ENCODE measurements at places on chromosomes 6 and 20.

DNA sequence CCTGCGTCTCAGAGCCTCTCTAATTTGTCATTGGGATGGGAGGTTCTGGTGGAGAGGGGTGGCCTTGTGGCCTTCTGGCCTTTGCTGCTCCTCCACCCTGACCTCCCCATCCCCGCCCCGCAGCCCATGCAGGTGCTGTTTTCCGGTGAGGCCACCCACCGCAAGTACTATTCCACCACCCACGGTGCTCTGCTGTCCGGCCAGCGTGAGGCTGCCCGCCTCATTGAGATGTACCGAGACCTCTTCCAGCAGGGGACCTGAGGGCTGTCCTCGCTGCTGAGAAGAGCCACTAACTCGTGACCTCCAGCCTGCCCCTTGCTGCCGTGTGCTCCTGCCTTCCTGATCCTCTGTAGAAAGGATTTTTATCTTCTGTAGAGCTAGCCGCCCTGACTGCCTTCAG is 171.8 kb upstream of the RNF24 start:
- DNase-seq: no peak

- no peak for DNase-seq
These were observed 631.6 kb downstream of the HDGFL1 start for GRCh38 chr6:23200946-23201345.

DNA sequence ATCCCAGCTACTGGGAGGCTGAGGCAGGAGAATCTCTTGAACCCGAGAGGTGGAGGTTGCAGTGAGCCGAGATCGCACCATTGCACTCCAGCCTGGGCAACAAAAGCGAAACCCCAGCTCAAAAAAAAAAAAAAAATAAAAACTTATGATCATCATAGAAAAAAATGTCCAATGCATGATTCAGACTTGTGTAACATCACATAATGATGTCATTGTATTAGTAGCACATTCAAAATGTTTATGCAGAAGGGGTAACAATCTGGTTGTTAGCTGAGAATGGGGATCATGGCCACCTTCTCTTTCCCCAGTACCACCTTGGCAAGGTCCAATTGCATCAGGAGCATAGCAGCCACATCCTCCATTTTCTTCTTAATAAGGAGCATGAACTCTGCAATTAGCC is 137.6 kb upstream of the MARCKS start:
- DNase-seq: peak; percentile 62

DNA sequence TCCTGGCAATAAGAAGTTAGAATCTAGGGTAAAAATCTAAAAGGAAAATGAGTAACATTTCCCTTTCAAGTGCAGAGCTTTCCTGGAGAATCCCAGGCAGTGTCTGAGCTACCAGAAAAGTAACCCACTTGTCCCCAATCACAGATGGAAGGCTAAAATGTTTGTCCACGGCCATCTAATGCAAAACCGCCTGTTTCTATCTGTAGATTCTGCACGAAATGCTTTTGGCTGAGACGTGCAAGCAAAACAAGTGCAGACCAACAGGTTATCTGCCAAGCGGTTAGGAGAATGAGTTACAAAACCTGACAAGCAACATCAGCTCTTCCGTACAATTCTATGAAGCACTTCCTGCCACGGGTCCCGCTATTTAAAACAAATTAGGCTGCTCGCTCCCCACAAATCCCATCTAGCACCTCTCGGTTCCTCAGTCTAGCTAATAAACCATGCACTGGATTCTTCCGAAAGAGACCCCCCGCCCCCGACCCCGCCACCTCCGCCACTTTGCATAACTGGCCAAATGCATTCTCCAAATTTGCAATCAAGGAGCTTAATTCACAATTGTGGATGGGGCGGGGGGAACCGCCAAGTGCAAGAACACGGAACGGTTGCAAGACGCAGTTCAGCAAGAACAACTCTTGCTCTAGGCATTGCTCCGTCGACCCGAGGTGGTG is 1.4 kb downstream of the ELOVL5 start:
- peak; percentile 41 for DNase-seq

GRCh38 chr6:167735951-167736288 is 90.8 kb upstream of the AFDN start:
- DNase-seq: no peak

DNA sequence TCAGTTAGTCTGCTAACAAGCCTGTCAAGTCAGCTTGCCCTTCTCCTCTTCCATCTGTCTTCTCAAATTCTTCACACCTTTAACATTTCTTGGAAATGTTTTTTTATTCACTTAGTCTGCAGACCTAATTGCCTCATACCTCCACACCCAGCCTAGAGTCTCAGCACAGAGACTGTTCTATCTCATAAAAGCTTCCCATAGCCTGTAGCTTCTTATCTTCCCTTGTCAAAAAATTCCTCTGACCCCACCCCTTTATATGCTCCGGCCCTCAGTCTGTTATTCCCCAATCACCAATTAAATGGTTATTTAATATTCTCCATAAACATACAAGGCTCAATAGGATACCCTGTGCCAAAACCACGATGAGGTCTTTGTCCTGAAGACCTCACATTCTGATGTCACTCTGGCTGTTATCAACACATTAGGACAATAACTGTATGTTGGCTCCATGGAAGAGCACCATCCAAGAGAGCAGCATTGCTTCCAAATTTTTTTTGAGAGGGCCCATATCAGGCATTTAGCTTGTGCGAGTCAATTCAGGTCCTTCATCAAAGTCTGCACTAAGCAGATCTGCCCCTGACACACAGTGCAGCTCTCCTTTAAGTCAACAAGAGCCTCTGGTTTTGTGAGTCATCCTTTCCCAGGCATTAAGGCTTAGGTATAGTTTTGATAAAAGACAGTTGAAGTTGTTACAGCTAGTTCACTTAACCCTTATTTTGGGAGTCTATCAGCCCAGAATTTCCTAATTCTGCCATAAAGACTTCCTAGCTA is 83.2 kb upstream of the TBX18 start:
- DNase-seq: peak; percentile 7

DNA sequence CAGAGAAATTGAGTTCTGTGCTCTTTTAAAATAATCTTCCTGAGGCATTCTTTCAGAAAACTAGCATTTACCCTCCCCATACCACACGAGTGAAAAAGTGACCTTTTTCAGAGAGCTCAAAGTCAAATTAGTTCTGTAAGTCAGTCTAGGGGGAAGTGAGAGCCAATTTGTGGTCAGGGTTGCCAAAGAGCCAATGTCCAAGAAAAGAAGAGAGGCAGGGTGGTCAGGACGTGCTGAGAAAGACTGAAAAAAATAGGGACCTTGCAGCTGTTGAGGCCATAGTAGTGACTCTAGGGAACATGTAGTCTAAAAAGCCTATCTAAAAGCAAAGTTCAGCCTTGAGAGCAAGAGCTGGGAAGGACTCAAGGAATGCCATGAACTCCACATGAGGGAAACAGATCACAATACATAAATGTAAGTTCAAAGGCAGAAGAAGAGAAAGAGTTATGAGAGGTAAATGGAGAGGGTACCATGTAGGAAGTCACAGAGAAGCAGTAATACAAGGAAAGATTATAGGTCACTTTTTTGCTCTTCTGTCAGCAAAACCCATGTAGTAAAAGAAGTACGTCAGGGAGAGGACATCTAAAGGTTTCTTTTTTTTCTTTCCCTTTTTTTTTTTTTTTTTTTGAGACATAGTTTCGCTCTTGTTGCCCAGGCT is 565.1 kb upstream of the FLRT3 start:
- DNase-seq: no peak

- DNase-seq: peak; percentile 21
These were observed 93.6 kb downstream of the SNAP91 start for GRCh38 chr6:83615025-83615999.

- DNase-seq: no peak
These were observed 169.9 kb upstream of the RNF217 start for GRCh38 chr6:124792386-124792785.

DNA sequence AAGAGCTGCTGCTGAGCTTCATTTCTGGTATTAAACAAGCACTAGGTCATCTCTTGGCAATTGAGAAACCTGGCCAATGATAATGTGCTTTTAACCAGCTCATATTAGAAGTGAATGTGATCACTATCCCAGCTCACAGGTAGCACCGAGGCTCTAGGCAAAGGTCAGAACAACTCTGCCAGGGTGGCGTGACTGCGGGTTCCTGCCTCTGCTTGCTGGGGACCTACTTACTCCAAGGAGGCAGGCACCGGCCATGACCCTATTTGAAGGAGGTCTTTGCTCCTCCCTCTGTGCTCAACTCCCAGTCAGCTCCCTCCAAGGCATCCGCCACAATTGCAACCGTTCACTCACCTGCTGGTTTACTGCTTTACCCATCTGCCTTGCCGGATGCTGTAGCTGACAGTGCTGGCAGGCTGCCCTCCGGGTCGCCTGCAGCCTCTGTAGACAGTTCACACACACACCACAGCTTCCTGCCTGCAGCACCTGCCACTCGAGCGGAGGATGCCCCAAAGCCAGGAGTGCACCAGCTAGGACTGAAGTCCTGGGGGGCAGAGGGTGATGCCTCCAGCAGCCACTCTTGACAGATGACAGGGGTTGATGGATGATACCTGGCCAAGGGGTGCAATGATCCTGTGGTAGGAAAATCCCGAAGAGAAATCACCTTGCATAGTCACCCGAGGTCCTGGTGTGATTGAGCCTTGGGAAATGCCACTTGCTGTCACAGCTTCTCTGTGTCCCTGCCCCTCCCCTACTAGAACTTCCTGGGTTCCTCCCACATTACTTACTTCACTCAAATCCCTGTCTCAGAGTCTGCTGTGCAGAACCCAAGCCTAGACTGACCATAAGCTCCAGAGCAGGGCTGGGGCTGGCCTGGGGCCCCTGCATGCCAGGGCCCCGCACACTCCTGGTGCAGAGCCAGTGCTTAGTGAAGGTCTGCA is 8.8 kb upstream of the VSX1 start:
- DNase-seq: no peak

GRCh38 chr20:49602345-49603208 is 34.6 kb upstream of the PTGIS start:
- DNase-seq: no peak

- DNase-seq: no peak
These were observed 13.3 kb upstream of the THBS2 start for GRCh38 chr6:169266746-169267591.

GRCh38 chr20:58420798-58421496 is 31.9 kb downstream of the VAPB start:
- peak; percentile 71 for DNase-seq

- no peak for DNase-seq
These were observed 23.3 kb downstream of the ADGRB3 start for GRCh38 chr6:68658338-68658737.

- peak; percentile 81 for DNase-seq
These were observed 14.7 kb upstream of the PYGB start for GRCh38 chr20:25233016-25233772.

DNA sequence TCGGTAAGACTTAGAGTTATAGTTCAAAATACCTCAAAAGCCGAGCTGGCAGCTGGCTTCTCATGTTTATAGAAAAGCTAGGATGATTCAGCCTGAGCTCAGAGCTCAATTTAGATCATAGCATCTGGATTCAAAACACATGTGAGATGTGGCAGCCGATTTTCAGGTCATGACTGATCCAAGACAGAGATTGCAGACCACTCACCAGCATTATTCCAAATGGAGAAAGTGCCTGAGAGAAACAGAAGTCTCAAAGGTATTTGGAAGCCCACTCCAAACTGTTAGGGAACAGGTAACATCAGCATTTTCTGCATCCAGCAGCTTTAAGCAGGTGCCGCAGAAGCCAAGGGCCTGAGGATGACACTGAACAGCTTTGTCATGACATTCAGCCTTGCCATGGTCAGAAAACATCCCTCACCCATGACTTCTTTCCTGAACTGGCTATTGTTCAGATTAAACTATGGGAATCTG is 102.2 kb downstream of the BACH2 start:
- peak; percentile 93 for DNase-seq

GRCh38 chr6:145485288-145485687 is 250.0 kb downstream of the EPM2A start:
- no peak for DNase-seq

GRCh38 chr6:170294813-170295509 is 4.1 kb upstream of the DLL1 start:
- DNase-seq: no peak

DNA sequence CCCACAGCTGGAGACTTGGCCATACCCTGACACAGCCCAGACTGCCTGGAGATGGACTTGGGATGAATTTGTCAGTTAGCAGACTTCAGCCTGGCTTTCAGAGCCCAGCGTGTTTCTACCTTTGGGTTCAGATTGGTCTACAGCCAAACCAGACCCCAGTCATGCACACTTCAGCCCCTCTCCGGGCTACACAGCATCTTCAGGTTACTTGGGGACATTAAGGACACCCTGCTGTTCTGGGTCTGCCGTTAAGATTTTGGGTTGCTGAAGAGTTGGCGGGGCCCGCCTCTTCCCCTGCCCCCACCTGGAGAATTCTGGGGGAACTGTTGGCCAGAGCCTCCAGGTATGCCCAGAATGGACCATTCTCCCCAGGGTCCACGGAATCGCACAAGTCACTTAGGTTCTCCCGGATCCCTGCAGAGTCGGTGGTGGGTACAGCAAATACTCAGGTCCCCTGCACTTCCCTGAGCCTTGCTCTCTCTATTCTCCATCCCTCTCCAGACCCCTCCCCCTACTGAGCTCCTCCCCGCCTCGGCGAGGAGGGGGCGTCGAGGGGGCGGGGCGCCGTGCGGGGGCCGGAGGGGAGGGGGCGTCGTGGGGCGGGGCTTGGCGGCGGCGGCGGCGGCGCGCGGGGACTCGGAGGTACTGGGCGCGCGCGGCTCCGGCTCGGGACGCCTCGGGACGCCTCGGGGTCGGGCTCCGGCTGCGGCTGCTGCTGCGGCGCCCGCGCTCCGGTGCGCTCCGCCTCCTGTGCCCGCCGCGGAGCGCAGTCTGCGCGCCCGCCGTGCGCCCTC is at the start of gene PTK7:
Gene PTK7 (plus strand): TSS at position 645 of the 794 bp plus-strand sequence. CDS start 175 bp downstream, outside the sequence.
- DNase-seq: no peak

DNA sequence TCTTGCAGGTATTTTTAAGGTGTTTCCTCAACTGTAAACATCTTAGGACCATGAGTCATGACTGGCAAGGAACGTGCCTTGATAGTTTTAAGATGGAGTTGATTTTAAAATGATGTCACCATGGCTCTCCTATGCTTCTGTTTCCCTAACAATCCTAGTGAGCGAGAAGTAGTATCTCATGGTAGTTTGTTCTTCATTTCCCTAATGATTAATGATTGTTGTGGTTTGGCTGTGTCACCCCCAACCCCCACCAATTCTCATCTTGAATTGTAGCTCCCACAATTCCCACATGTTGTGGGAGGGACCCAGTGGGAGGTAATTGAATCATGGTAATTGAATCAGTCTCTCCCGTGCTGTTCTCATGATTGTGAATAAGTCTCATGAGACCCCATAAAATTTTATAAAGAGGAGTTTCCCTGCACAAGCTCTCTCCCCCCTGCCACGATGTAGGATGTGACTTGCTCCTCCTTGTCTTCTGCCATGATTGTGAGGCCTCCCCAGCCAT is 16.8 kb upstream of the BNIP5 start:
- peak; percentile 97 for DNase-seq

- DNase-seq: no peak
These were observed 1337.7 kb downstream of the HACE1 start for GRCh38 chr6:103522045-103522444.
